ENCODE measurements at places on chromosomes 7 and 10.

- no peak for DNase-seq
Measured at GRCh38 chr7:101858437-101859385, 41.3 kb downstream of the CUX1 start.

DNA sequence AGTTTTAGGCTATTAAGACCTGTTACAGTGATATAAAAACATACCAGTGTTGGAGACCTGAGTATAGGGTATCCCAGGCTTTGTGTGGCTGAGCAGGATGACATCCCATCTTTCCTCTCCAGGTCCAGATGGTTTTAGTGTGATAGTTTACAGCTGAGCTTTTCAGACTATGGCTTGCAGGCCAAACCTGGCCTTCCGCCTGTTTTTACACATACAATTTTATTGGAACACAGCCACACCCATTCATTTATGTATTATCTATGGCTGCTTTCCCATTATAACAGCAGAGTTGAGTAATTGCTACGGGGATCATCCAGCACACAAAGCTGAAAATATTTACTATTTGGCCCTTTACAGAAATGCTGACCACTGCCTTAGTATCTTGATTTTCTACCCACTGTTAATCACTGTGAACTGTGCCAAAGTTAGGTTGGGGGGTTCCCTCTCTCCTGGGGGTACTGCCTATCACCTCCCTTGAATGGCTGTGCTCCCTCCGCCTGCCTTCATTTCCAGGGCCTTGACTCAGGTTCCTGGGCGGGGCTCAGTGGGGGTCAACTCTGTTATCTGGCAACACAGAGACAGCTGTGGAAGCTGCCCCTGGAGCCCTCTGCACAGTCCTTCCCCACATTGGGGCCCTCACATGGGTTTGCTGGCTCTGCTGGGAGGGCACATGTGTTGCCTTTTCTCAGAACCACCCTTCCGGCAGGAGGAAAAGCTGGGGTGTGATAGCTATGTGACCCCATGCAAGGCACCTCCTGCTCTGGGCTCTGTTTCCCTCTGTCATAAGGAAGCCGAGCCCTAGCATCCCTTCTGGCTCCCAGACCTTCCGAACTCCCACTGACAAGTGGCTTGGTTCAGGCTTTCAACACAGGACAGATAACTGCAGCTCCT, 40.3 kb upstream of the SH2D4B start:
- DNase-seq = no peak

DNA sequence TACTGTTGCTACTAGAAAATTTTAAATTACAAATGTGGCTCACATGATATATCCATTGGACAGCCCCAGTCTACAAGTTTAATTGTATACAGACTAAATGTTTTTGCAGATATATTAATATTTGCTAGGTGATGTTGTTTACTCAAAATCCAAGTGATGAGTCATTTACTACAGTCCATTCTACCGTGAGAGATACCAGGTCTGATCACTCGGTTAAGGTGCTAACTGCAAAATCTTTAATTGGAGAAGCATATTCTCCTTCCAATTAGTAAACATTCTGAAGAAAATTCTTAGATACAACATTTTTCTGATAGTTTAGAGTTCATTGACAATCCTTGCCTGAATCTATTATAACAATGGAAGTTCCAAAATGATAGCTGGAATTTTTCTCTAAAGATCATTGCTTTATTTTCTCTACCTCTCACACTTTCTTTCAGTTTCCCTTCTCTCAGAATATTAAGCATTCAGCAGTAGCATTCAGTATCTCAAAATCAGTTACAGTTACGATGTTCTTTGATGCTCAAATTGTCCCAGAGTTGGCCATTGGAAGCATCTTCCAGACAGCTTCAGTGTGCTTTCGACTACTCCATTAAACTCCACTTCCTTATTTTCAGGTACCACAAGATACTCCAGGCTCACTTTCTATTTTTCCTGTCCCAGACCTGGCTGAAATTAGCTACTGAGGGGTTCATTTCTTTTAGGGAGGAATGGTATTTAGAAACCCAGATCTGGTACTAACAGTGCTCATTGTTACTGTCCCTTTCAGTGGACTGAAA, 2.3 kb downstream of the ABCB1 start:
- DNase-seq = no peak

DNA sequence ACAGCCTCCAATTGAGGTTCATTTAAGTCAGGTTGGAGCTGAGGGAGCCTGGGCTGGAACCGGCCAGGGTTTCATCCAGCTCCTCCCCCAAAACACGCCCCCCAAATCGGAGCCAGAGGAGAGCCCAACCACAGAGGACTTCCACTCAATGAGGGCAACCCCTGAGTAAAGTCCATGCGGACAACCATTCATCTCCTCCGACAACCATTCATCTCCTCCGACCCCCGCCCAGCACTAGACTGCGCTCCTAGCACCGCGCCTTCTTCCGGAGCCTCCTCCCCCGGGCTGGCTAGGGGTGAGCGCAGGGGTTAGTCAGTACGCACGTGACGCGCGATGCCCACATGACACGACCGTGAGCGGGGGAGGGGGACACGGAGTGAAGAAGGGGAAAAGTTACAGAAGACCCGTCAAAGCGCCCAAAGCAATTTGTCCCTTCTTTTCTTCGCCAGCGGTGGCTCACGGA, 1.4 kb downstream of the MAGI2 start:
- DNase-seq = peak; percentile 94

DNA sequence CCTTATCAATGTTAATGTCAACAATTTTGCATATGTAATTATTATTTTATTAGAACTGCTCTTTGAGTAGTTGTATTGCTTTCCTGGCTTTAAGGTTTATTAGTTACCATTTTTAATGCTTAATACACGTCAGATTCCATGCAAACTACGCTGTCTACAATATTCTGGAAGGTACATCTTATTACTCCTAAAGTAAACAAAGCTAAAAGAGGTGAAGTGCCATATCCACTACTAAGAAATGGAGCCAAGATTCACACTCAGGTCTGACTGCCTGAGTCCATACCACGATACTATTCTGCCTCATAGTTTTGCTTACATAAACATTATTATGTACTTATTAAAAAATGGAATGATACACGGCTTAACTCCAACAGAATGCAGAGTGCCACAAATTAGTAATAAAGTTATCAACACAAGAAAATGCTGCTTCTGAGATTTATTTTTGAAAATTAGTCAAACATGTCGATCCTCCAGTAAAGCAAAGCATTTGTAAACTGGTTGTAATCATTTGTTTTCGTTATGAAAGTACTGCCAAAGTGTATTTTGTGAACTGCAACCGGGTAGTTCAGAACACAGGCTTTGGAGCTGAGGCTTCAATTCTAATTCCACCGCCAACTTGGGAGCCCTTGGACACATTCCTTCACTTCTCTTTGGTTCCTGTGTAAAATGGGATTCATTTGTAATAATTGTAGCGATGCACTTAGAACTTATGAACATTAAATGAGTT, 1.1 kb upstream of the DMTF1 start:
- DNase-seq = no peak

Measured in midbrain (tissue), 1 donor.